ENCODE measurements at places on chromosomes 4 and X.

GRCh38 chrX:10052906-10053625 is 85.9 kb downstream of the CLDN34 start:
- no peak for DNase-seq

DNA sequence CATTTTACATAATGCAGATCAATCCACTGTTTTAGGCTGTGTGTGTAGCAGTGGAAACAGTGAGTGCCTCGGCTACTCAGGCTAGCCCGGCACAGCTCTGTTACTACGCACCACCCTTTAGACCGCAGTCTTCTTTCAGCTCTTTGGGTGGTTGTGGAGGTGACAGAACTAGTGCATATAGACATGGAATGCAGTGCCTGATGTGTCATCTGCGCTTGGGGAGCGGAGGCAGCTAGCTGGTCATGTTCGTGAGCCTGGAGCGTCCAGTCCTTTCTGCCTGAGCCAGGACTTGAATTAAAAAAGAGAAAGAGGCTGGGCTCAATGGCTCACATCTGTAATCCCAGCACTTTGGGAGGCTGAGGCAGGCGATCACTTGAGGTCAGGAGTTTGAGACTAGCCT is 4.8 kb downstream of the TBC1D14 start:
- DNase-seq: no peak

DNA sequence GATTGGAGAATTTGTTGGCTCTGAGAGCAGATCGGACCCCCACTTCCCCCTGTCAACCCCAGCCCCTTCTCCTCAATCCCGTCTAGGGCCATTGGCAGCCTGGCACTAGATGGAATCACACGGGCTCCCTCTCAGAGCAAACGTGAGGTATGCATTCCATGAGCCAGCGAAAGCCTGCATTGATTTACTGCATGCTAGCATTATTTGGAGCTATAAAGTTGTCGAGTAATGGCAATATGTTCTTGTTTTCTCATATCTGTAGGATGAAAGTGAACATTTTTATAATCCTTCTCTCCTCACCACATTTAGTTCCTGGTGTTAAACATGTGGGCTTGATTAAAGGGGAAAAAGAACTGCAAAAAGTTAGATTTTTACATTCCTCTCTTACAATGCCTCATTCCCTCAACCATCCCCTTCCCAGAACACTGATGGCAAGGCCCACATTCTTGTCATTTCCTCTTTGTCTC is 159.2 kb downstream of the SPRY1 start:
- no peak for DNase-seq

GRCh38 chrX:21982311-21982710 is 41.8 kb downstream of the SMS start:
- no peak for DNase-seq

- no peak for DNase-seq
These were observed 17.7 kb downstream of the GUCY2F start for GRCh38 chrX:109464231-109464630.

- DNase-seq: peak; percentile 72
These were observed 183.6 kb downstream of the MGST2 start for GRCh38 chr4:139849219-139849618.

GRCh38 chr4:93809773-93810172 is 18.8 kb upstream of the ATOH1 start:
- DNase-seq: no peak

- no peak for DNase-seq
These were observed 22.7 kb upstream of the TMPRSS11F start for GRCh38 chr4:68152411-68152810.

- DNase-seq: no peak
These were observed 8.2 kb upstream of the RUFY3 start for GRCh38 chr4:70713453-70714078.

DNA sequence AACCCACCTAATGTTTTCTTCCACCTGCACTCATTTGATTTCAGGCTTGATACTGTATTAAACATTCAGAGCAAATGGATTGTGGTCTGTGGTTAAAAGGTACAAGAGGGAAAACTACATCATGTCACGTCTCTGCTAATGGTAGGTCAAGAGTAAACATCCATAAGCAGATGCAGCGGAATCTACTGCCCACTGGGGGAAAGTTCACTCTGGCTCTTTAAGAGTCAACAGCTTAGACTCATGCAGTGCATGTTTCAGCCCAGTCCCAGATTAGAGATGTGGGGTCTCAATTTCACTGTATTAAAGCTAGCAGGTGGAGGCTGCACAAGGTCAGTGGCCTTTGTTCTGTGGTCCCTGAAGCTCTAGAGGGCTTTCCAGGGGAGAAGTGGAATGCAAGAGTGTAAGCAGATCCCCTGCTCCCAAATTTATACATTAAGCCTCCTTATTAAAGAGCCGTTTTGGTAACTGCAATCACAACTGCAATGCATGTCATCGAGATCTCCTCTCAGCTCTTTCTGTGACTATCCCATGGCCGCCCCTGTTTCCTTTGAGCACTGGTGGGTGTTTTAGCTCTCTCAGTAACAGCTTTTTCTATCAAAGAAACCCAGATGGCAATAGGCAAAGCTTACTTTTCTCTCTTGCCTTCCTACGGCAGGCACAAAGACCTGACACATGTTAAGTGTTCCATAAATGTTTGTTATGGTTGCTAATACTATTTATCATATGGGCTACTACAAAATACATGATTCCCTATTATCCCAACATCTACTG is 53.4 kb downstream of the LDB2 start:
- DNase-seq: no peak

DNA sequence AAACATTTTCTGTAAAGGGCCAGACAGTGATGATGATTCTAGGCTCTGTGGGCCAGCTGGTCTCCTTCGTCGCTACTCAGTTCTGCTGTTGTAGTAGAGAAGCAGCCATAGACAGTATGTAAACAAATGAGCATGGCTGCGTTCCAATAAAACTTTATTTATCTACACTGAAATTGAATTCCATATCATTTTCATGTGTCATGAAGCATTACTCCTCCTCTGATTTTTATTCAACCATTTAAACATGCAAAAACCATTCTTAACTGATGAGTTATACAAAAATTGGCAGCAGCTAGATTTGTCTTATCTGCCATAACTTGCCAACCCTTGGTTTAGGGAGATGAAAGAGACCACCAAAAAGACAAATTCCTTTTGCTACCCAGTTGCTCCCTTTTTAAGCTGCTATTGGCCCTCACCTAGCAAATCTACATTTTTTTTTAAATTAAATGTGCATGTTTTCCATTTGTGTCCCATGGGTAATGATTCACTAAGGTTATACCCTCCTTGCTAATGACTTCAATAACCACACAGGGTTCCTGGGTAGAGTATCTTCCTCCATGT is 309.9 kb downstream of the DHX15 start:
- DNase-seq: no peak

DNA sequence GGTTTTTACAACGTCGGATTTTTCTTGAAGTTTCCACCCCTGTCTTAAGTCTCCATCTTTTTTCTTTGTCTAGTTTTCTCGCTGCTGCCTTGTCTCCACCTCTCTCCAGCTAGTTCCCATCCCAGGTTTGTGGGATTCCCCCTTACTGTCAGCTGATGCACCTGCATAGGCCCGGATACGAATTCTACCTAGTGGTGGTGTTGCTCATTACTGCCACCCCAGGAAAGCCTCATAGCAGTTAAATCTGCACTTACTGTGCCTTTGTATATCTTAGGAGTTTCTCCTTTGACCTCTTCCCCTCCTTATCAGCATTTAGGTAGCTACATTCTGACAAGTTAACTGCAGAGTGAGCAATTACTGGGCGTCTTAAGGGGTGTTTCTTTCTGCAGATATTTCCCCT is 1693.1 kb upstream of the TENM3 start:
- DNase-seq: no peak

- no peak for DNase-seq
These were observed 5.2 kb downstream of the TLR3 start for GRCh38 chr4:186074189-186074588.

DNA sequence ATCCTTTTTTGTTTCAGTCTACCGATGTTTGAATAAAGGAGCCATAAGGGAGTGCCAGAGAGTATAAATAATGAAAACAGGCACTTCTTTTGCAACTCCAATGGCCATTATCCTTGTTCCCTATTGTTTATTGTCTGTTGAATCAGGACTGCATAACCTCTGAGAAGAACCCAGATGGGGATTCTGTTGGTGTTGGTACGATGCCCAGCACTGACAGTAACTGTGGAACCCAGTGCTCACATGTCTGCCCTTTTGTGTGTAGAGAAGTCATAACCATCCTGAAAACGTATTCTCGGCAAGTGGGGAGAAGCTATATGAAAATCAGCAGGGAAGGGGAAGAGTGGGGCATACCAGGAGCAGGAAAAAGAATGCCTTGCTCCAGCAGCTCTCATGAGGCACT is 195.1 kb upstream of the EDNRA start:
- no peak for DNase-seq

DNA sequence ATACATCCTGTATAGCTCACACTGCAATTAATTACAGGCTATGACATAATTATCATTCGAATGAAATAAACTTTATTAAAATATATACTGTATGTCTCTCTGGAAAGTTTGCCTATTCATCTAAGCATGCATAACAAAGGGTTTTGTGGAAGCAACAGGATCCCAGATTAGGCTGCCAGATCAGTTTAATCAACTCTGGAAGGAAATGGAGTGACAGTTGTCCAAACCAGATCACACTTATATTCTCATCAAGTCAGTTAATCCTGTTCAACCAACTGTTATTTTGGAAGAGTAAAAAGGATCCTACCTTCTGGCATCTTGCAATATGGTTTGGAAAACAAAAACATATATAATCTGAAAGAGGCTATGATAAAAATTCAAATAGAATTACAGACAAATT is 312.2 kb downstream of the FAT4 start:
- no peak for DNase-seq

DNA sequence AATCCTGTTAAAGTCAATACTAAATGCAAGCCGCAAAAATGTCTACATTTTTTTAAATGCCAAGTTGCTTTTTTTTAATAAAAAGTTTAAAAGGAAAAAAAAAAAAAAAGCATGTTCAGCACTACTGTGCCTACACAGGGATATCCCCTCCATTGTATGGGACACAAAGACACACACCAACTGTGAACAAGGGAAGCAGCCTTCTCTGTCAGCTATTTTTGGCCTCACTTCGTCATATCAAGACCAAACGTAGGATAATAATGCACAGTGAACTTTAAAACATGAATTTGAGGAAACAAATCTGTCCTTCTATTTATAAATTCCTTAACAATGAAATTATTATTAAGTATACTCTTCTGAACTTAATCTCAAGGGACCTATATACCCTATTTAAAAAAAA is 4.4 kb downstream of the FBXW7 start:
- no peak for DNase-seq

DNA sequence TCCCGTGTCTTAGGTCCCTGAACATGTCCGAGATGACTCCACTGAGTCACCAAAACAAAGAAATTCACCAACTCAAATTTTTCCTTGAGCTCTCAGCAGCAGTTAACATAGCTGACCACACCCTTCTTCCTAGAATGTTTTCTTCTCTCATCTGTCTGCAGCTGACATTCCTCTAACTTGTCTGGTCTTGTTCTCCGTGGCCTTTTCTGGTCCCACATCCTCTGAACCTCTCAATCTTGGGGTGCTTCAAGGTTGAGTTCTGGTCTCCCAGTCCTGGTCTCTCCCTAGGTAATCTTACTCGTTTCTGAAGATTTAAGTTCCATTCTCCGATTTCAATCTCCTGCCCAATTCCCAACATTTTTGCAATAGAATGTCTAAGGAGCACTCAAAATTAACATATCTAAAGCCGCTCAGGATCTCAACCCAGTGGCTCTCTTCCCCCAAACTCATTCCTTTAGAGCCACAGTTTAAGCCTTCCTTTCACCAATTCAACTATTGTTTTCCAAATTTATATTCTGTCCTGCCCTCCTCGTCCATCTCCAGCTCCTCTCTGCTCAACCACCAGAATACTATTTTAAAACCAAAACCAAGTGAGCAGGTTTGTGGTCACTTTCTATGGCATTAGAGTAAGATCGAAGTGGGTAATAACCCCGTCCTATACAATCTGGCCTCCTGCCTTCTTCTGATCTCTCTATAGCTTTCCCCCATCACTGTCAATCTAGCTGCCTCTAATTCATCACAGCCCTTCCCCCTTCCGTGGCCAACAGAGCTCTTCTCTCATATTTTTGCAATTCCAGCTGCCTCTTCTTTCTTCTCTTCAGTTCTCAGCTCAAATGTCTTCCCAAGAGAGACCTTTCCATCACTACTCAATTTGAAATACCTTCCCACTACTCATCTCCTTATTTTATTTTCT is 1.2 kb downstream of the TRIML2 start:
- DNase-seq: no peak

GRCh38 chr4:141810038-141810711 is 173.8 kb downstream of the IL15 start:
- DNase-seq: no peak

GRCh38 chr4:109826719-109827118 is 1.1 kb upstream of the RRH start:
- peak; percentile 3 for DNase-seq

DNA sequence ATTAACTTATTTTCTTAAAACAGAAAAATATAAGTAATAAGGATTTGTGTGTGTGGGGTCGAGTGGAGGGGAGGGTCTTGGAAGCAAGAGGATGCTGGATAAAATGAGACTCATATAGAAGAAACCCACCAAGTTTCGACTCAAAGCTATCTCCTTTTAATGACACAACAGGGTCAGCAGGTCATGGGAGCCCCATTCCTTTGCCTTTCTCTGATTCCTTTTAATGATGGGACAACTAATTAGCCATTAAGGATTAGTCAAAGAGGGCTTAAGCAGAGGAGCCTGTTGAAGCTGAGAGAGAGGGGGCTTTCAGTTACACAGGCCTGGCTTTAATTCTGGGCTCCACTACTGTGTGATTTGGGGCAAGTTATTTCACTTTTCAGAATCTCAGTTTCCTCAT is 102.8 kb downstream of the GPR50 start:
- DNase-seq: no peak

GRCh38 chr4:103928370-103928769 is 208.6 kb upstream of the TACR3 start:
- no peak for DNase-seq

DNA sequence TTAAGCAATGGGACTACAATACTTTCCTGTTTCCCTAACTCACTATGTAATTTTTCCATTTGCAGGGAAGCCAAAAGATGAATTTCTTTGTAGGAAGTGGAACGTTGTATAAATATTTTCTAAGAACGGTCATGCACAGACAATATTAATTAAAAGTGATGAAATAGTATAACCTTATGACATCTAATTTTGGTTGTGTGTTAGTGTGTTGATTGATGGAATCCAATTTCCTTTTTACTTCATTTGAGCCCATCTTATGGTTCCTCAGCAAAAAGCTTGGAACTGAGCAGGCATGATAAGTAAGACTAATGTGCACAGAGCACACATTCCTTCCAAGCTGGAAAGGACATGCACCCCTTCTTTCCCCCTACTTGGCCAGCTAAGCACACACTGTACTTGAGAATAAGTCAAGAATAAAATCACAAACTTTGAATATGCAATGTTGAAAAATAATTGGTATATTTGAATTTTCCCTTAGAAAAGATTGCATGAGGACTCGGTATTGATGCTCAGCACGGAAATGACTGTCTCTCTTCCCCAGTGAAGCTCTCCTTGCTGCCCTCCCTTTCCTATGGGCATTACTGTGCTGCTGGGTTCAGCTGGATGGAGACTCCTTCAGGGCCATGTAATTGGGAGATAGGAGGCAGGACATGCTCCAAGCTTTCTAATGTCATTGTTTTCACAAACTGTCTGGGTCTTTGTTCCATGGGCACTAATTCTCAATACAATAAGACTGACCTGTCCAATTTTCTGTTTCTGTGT is 19.2 kb upstream of the PDLIM3 start:
- DNase-seq: no peak
